ENCODE measurements at places on chromosomes 6 and 20. TPM values are rescaled to one million over a fixed set of nuclear protein-coding genes. Genes with fewer than 3 reads are reported as not detected.
A peak's percentile ranks its signal among the peaks of the same experiment; 100 is the strongest.

SRXN1 gene
- 17.7 TPM for total RNA-seq

TRIM40 gene
- total RNA-seq, result not detected

TFAP2C gene
- 2.2 TPM for total RNA-seq

GRCh38 chr6:166484863-166485262 is 101.6 kb downstream of the RAMACL start:
- no peaks in the 10 kb centered on the region for H3K27me3 ChIP-seq
- no peaks in the 10 kb centered on the region for H3K4me1 ChIP-seq
- DNase-seq, result no peak
- no peak overlapping the region for H3K27ac ChIP-seq
- H3K4me3 ChIP-seq, result no peak overlapping the region

- no peak overlapping the region for H3K27ac ChIP-seq
- DNase-seq, result peak; percentile 14
- peaks cover 11% of the 10 kb centered on the region for H3K4me1 ChIP-seq
- no peak overlapping the region for H3K4me3 ChIP-seq
- no peaks in the 10 kb centered on the region for H3K27me3 ChIP-seq
Observed at GRCh38 chr6:100664274-100665040, 199.7 kb upstream of the SIM1 start.

DNA sequence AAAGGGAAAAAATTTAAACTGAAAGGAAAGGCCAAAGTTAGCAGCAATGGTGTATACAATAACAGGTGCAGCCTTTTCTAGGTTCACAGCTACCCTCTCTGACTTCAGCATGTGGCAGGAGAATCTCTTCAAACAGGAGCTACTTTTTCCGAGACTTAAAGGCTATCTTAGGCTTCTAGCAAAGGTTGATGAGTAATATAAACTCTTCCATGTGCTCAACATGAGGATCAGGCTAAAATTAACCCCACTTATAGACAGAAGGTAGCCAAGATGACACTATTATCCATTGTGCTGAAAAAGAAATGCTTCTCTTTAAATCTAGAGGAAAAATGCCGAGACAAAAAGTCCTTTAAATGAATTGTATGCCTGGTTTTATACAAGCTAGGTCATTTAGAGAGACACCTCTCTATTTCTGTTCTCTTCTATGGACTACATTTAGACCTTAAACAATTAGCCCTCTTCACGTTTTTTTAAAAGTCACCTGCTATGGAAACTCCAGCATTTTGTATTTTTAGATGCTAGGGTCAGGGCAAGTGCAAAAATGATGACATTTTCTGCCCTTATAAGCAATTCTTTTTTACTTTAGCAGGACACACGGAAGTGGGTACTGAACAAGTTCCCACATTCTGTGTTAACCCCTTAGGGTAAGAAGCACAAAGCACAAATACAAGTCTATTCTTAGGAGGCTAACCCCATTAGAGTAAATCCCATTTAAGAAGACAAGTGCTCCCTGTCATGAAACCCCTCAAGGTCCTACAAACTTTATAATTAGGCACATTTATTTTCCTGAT is 216.8 kb upstream of the CITED2 start:
- H3K4me3 ChIP-seq, result no peak overlapping the region
- no peak for DNase-seq
- H3K4me1 ChIP-seq, result peaks cover 16% of the 10 kb centered on the region

DNA sequence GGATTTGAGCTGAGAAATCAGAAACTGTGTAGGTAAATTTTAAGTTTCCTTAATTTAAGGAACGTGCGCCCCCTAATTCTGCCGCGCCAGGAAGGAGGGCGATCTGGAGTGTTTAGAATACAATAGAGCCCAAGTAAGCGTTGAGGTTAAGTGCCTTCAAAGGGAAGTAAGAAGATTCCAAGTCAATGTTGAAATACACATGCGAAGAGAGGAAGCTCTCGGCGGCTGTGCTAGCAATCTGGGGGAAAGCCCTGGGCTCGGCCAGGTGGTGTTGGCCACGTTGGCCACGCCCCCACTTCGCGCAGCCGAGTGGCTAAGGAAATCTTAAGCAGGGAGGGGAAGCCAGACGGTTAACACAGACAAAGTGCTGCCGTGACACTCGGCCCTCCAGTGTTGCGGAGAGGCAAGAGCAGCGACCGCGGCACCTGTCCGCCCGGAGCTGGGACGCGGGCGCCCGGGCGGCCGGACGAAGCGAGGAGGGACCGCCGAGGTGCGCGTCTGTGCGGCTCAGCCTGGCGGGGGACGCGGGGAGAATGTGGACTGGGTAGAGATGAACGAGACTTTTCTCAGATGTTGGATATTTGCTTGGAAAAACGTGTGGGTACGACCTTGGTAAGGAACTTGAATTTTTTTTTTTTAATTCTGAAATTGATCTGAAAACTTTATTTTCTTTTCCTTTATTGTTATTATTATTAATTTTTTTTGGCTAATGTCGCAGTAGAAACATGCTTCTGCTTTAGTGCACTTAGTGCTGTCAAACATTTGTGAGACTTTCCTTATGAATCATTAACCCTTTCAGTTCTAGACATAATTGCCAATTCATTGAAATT is at the start of gene PRDM1:
PRDM1 (plus strand) TSS at position 353 of the 830 bp plus-strand sequence; CDS start at position 571, 218 bp downstream.
- H3K4me3 ChIP-seq, result peak within 1 kb of the TSS; percentile 70
- no peaks in the 10 kb centered on the region for H3K36me3 ChIP-seq
- H3K27ac ChIP-seq, result peak within 1 kb of the TSS; percentile 84
- peak; percentile 62 for DNase-seq
- H3K27me3 ChIP-seq, result no peaks in the 10 kb centered on the region

GRCh38 chr20:62313460-62314338 is 10.9 kb downstream of the ADRM1 start:
- no peak overlapping the region for H3K27ac ChIP-seq
- no peak for DNase-seq
- H3K36me3 ChIP-seq, result peaks cover 2% of the 10 kb centered on the region
- no peak overlapping the region for H3K4me3 ChIP-seq

DNA sequence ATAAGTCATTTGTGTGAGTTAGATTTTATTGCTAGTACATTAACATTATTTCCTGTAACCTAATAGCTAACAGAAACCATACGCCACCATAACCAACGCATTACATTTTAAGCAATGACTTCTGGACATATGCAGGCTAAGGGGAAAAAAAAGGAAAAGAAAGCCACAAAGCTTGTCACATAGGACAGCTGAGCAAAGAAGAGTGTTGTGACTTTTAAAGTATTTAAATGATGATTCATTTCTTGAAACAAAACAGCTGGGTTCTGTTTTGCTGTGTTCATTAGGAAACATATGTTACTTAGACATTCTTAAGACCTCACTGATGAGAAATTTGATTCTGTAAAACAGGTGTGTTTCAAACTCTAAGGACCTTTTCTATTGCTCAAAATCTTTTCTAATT is 171.4 kb downstream of the COL9A1 start:
- no peak overlapping the region for H3K27ac ChIP-seq
- H3K4me1 ChIP-seq, result no peaks in the 10 kb centered on the region
- no peak for DNase-seq
- no peaks in the 10 kb centered on the region for H3K36me3 ChIP-seq
- no peaks in the 10 kb centered on the region for H3K27me3 ChIP-seq
- no peak overlapping the region for H3K4me3 ChIP-seq

GRCh38 chr6:139473231-139473701 is 98.8 kb upstream of the CITED2 start:
- H3K36me3 ChIP-seq, result no peaks in the 10 kb centered on the region
- H3K27me3 ChIP-seq, result no peaks in the 10 kb centered on the region
- H3K4me1 ChIP-seq, result peaks cover 17% of the 10 kb centered on the region

GRCh38 chr6:5610640-5611039 is 349.3 kb downstream of the FARS2 start:
- no peak overlapping the region for H3K4me3 ChIP-seq
- no peak for DNase-seq
- H3K27me3 ChIP-seq, result no peaks in the 10 kb centered on the region
- H3K27ac ChIP-seq, result no peak overlapping the region
- H3K4me1 ChIP-seq, result no peaks in the 10 kb centered on the region

GRCh38 chr6:47772359-47772758 is 9.5 kb upstream of the OPN5 start:
- no peaks in the 10 kb centered on the region for H3K27me3 ChIP-seq
- no peaks in the 10 kb centered on the region for H3K4me1 ChIP-seq
- no peak overlapping the region for H3K27ac ChIP-seq
- DNase-seq, result no peak

- no peak overlapping the region for H3K27ac ChIP-seq
- no peaks in the 10 kb centered on the region for H3K4me1 ChIP-seq
- no peak overlapping the region for H3K4me3 ChIP-seq
Observed at GRCh38 chr20:9442858-9443257, 71.5 kb upstream of the LAMP5 start.
